ENCODE measurements at places on chromosomes 3 and 15.

GRCh38 chr3:181998828-181999227, 287.1 kb downstream of the SOX2 start:
- no peak for DNase-seq

- no peak for DNase-seq
These were observed 220.6 kb upstream of the LYSMD4 start for GRCh38 chr15:99953886-99954285.

- no peak for DNase-seq
These were observed 303.9 kb upstream of the TBC1D5 start for GRCh38 chr3:18046131-18046915.

DNA sequence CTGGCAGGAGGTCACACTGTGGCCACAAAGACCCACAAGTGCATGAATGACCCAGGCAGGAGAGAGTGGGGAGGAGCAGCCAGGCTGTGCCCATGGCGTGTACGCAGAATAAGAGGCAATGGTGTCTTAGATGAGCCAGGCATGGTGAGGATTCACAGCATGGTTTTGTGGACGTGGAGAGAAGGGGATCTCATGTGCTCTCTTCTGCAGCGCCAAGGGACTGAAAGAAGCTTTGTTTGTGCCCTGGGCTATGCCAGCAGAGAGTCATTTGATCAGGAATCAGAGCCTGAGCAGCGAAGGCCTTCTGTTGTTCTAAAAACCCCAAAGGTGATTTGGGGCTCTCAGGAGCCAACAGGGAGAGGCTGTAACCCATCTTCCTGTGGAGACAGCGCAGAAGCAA, 18.7 kb upstream of the RPP14 start:
- DNase-seq = no peak

DNA sequence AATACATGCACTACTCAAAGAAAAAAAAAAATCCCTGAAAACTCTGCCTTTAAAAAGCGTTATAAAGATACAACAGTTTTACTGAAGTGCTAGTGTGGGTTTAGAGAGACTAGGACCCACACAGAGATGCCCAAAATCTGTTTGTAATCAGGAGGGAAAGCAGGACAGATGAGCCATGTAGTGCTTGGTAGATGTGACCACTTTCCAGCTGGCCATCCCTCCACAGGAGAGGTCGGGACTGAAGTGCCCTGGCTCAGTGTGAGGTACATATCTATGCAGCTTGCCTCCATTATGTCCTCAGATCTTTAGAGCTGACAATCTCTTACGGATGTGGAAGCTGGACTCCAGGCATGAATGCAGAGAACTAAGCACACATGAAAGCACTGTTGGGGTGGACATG, 57.5 kb upstream of the NANOGP8 start:
- no peak for DNase-seq

DNA sequence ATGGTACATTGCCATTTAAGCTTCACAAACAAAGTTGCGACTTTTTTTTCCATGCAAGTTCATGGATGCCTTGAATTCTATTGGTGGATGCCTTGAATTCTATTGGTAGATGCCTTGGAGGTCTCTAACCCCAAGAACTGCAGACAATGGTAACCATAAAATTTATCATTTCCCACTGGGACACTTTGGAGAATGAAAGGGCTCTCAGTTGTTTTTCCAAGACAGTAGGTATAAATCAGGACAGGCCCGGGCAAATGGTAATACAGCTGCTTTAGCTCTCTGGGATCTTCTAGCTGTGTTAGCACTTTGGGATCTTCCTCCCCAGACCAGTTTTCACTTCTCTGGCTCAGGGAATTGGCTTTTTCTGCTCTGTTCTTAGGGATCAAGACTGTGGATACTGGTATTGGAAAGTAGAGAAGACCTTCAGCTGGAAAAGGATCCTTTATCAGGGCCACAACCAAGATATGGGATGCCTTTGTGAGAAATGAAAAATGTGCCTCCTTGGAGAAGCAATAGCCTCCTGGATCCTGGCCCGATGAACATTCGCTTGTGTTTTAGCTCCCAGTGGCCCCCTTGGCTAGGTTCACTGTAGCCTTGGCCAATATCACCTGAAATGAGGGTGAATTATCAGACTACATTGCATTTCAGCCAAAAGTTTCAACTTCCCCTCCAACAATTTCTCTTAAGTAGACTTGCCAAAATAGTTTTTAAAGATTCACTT, 8.3 kb downstream of the LRRC3B start:
- DNase-seq = no peak

- no peak for DNase-seq
These were observed 11.0 kb upstream of the DPH6 start for GRCh38 chr15:35557012-35557411.

DNA sequence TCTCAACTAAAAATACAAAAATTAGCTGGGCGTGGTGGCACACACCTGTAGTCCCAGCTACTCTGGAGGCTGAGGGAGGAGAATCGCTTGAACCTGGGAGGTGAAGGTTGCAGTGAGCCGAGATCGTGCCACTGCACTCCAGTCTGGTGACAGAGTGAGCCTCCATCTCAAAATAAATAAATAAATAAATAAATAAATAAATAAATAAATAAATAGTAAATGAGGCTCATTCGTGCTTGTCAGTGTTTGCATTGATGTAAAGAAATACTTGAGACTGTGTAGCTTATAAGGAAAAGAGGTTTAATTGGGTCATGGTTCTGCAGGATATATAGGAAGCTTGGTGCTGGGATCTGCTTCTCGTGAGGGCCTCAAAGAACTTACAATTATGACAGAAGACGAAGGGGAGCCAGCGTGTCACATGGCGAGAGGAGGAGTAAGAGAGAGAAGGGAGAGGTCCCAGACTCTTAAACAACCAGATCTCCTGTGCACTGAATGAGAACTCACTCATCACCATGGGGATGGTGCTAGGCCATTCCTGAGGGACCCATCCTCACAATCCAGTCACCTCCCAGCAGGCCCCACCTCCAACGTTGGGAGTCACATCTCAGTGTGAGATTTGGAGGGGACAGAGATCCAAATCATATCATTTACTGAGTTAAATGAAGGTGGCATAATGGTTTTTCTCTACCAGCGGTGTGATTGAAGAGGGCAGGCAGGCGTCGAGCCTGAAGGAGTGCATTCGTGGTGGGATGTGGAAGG, 104.5 kb downstream of the FNDC3B start:
- DNase-seq = no peak

- no peak for DNase-seq
These were observed 120.2 kb upstream of the ALCAM start for GRCh38 chr3:105246536-105246935.

GRCh38 chr15:33131552-33132232, 62.8 kb downstream of the FMN1 start:
- no peak for DNase-seq

- peak; percentile 29 for DNase-seq
These were observed 226.7 kb upstream of the C2CD4B start for GRCh38 chr15:62391641-62392262.

- no peak for DNase-seq
These were observed 229.6 kb downstream of the BBX start for GRCh38 chr3:107752202-107752990.

GRCh38 chr3:24323272-24323671, 171.4 kb downstream of the THRB start:
- DNase-seq = no peak

GRCh38 chr3:76267851-76268380, 482.6 kb upstream of the ZNF717 start:
- no peak for DNase-seq

DNA sequence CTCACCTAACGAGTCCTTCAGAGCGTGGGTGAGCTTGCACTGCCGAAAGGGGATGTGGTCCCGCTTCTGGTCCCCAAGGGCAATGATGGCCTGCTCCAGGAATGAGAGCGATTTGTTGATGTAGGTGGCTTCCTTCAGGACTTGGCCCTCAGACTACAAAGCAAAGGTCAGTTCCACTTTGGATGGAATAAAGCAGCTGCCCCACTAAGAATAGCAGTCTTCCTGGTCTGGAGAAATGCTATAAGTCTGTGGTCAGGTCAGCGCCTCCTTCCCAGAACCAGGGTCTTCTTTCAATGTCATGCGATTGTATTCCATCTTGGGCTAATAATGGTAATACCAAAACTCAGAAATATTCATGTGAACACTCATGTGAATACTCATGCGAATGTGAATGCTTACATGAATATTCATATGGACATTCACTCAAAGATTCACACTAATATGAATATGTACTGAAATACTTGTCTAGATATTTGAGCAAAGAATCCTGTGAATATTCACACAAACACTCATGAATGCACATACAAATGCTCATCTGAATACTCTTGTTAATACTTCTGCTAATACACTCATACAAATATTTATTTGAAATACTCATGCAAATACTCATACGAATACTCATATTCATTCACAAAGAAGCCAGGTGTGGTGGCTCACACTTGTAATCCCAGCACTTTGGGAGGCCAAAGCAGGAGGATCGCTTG, 16.7 kb downstream of the KIF9 start:
- DNase-seq = no peak

- DNase-seq = no peak
These were observed 452.4 kb downstream of the SHQ1 start for GRCh38 chr3:72395776-72396311.

- no peak for DNase-seq
These were observed 1054.8 kb downstream of the SI start for GRCh38 chr3:164023480-164023879.

GRCh38 chr3:12967606-12968351, 105.5 kb downstream of the IQSEC1 start:
- DNase-seq = peak; percentile 86

DNA sequence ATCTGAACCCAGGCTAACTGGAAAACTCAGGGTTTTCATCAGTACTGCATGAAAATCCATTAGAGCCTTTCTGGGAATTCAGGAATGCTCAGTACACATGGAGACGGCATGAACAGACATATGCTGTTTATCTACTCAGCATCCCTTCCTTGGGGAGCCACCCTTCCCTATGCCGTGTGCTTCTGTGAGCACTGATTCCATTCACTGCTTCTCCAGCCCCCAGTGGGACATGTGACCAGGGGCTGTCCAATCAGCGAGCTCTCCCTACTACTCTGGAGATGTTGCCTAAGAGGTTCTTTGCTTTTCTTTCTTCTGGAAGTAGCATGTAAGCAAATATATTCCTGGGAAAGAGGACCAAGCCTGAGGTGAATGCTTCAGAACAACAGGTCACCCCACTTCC, 5.6 kb upstream of the PCOLCE2 start:
- no peak for DNase-seq

GRCh38 chr3:139755551-139755950, 77.8 kb upstream of the NMNAT3 start:
- DNase-seq = no peak

- no peak for DNase-seq
These were observed 33.0 kb downstream of the MBNL1 start for GRCh38 chr3:152301745-152302181.
